ENCODE measurements at places on chromosomes 3 and 15.

- DNase-seq = peak; percentile 26
These were observed 108.4 kb downstream of the MINAR1 start for GRCh38 chr15:79540551-79540950.

DNA sequence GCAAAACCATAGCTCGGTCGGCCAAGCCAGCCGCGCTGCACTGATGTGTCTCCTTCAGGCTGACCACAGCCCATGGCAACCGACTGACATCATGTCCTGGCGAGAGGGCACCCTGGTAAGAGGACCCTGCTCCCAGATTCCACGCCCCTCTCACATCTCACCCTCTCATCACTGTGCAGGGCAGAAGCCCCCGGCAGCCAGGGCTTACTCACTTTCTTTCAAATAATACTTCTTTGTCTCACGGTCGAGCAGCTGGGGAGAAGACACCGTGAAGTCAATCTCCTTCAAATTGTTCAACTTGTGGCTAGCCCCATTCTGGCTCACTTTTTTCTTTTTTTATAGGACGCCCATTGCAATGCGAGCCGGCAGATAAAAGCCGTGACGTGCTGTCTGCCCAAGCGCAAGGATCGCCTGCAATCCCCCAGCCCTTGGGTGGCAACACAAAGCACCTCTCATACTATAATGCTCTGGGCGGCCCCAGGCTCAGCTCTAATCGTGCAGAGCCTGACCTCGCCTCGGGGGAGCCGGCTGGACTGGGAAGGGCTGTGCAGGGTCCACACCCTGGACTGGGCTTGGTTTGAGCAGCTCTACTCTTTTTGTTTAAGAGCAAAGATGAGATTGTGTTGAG, 33.6 kb downstream of the VGLL4 start:
- DNase-seq = peak; percentile 23

GRCh38 chr15:45457220-45457619, 65.3 kb downstream of the SLC30A4 start:
- DNase-seq = peak; percentile 2

- no peak for DNase-seq
These were observed 649 bp upstream of the PLOD2 start for GRCh38 chr3:146161663-146162002.

DNA sequence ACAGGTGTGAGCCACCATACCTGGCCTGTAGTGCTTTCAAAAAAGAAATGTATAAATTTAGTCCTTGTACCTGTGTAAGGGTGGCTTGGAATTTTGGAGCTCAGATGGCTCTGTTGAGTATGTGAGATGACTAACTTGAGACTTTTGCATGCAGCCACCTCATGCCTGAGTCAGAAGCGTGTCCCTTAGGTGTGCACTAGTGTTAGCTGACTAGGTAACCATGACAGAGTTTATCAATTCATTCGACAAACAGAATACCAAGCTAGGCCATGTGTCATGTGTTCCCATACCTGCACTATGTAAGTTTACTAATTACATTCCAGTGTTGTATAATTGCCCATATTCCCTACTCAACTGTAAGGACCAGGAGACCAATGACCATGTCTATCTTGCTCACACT, 4.0 kb upstream of the ZNF639 start:
- no peak for DNase-seq

- DNase-seq = no peak
These were observed 14.9 kb upstream of the TM4SF4 start for GRCh38 chr3:149459491-149460059.

- no peak for DNase-seq
These were observed 20.5 kb downstream of the EXOG start for GRCh38 chr3:38516669-38517068.

- no peak for DNase-seq
These were observed 200.1 kb downstream of the SLC9A9 start for GRCh38 chr3:143648218-143648617.

GRCh38 chr3:186790261-186790981, 7.0 kb downstream of the EIF4A2 start:
- DNase-seq = peak; percentile 71

GRCh38 chr15:69697916-69698315, 245.3 kb downstream of the RPLP1 start:
- DNase-seq = no peak

DNA sequence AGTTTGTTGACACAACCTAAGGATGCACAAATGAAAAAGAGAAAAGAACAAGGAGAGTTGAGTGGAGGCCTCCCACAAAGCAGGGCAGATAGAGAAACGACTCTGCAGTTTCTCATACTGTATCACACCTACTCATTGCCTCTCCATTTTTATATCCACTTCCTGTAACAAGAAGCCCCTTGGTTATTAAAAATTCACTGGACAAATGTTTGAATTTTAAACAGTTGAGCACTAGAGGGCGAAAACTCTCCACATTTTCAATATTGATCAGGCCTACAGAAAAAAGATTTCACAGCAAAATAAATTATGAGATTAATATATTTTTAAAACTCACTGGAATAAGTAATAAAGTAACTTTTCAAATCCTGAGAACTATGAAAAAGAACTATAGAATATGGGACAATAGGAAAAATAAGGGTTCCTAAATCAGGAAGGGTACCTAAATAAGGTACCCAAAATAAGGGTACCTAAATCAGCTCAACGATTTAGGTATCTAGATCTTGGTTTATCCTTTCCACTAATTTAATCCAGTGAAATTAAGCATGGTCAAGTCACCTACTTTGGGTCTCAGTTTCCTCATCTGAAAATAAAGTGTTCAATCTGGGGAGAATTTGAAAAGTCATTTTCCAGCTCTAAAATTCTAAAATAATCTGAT, 47.0 kb upstream of the PPIB start:
- peak; percentile 76 for DNase-seq

- no peak for DNase-seq
These were observed 481.7 kb upstream of the TGFBR2 start for GRCh38 chr3:30124435-30125370.

DNA sequence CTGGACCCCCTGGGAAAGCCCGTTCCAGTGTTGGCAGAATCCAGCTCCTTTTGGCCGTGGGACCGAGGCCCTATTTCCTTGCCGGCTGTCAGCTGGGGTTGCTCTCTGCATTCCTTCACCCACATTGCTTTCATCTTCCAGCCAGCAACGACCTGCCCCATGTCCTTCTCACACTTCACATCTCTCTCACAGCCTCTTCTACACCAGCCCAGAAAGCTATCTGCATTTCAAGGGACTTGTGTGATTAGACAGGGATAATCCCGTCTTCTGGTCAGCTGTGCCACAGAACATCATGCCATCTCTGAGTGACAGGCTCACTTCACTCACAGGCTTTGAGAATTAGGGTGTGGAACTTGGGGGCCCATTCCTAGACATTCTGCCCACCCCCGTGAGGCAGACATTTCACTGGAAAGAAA, 16.4 kb downstream of the EFCC1 start:
- DNase-seq = no peak

- no peak for DNase-seq
These were observed 9.1 kb upstream of the TIPARP start for GRCh38 chr3:156665291-156665690.

DNA sequence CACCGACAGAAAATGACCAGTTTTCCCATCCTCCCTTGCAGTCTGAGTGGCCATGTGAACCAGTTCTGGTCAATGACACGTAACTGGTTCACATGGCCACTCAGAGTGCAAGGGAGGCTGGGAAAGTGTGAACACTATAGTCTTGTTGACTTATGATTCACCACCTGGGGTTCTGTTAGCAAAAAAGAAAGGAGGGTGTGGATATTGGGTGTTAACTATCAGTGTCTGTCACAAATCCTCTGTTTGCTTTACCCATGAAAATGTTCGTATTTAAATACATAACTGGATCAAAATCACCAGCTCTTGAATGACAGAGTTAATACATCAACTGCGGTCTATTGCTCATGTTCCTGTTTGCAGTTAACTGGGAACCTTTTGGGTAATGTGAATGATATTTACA, 92.3 kb downstream of the ADAMTSL3 start:
- no peak for DNase-seq

GRCh38 chr3:47464588-47464987, 11.2 kb downstream of the SCAP start:
- no peak for DNase-seq

GRCh38 chr3:143897576-143898295, 49.5 kb upstream of the SLC9A9 start:
- no peak for DNase-seq

DNA sequence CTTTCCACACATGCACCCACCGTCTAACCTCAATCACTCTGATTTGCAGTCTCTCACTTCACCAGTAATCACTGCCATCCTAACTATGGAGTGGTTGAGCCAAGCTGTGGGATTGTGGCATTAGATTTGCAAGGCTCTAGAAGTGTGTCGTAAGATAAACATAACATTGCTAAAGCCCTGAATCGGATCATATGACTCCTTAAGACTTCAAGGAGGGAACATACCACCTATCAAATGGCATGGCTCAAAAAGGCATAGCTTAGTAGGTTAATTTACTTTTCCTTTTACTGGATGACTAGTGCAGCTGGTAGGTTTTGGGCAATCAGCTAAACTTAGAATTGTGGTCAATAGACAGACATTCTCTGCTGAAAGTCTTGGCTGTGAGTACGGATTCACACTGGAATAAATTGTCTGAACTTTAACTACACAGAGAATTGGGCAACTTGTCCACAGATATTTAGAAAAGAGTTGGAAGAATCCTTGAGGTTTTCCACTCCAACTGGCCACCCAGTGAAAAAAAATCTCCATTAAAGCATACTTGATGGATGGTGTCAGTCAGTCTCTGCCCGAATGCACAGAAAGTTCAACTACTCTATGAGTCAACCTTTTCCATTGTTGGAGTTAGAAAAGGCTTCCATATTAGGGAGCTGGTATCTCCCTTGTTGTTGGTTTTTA, 476.7 kb upstream of the CBLB start:
- no peak for DNase-seq

GRCh38 chr15:25509703-25510102, 70.9 kb upstream of the UBE3A start:
- DNase-seq = no peak

DNA sequence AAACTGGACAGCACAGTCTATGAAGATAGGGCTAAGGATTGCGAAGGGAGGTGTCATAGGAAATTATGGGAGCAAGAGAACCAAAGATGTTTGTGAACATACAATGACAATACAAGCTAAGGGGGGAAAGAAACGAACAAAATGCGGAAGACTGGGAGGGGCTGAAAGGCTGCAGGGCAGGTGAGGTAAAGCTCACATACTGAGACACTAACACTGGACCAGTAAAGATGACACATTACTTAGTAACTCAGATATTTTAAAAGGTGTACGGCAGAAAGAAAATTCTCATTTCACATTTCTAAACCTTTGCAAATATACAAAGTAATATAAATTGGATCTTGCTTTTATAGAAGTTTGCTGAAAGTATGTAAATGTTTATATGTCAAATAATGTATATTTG, 10.1 kb downstream of the CLDND1 start:
- DNase-seq = no peak

GRCh38 chr3:86180696-86181095, 810.3 kb downstream of the VGLL3 start:
- DNase-seq = no peak

DNA sequence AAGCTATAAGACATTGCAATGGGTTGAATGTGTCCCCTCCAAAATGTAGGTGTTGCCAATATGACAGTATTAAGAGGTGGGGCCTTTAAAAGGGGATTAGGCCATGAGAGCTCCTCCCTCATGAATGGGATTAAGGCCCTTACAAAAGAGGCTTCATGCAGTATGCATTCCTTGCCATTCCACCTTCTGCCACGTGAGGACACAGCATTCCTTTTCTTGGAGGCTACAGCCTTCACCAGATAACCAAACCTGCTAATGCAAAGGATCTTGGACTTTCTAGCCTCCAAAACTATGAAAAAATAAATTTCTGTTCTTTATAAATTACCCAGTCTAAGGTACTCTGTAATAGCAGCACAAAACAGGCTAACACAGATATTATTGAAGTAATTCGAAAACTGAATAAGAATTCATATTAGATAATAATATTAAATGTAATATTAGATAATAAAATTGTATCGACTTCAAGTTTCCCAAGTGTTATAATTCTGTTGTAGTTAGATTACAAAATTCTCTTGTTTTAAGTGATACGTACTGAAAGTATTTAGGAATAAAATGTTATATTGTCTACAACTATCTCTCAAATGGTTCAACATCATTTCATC, 29.4 kb upstream of the ATP8B4 start:
- peak; percentile 56 for DNase-seq

DNA sequence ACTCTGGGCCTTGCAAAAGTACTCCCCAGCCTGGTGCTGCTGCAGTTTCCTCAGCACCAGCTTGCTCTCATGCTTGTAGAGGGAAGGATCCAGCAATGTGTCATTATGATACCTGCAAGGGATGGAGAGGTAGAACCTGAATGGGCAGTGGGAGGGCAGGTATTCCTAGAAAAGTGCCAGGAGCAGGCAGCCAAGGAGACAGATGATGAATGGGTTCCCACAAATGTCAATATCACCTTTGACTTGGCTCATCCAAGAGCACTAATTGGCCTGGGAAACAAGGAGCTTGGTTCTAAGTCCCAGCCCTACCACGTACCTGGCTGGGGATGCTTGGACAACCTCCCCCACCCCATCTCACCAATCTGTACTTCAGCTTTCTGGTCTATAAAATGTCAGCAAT, 9.4 kb downstream of the CILP start:
- no peak for DNase-seq

- DNase-seq = no peak
These were observed 90.2 kb downstream of the ARNT2 start for GRCh38 chr15:80494351-80494751.

DNA sequence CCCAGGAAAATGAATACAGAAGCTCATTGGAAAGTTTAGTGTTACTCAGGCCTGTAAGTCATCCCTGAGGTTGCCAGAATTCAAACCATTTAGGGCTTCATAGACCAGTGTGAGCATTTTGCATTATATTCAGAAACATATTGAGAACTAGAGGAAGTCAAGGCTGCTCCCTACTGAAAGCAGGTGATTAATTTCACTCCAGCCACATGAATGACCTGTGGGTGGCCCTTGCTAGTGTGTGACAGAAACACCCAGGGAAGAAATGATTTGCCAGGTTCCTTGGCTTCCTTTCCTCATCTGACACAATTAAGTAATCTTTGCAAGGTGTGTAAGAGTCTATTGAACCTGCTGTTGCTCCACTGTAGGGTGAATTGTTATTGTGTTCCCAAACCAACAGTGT, 61.8 kb downstream of the GAP43 start:
- no peak for DNase-seq

DNA sequence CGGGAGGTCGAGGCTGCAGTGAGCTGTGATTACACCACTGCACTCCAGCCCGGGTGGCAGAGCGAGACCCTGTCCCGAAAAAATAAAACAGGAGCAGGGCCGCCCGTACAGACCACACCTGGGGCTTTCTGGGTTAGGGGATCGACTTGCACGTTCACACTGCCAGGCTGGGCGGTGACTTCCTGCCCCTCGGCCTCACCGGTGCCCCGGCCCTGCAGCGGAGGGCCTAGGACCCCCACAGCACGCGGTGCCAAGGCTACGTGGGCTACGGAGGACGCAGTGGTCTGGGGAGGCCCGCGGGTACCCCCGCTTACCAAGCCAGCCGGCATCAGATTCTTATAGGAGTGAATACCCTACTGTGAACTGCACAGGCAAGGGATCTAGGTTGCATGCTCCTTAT, 11.6 kb upstream of the TTC14 start:
- no peak for DNase-seq

- DNase-seq = no peak
These were observed 270.0 kb downstream of the NAALADL2 start for GRCh38 chr3:175129126-175129525.
